ENCODE measurements at places on chromosomes 6 and 20. TPM values are rescaled to one million over a fixed set of nuclear protein-coding genes. Genes with fewer than 3 reads are reported as not detected.

Gene ADGRB3
- 0.01 TPM for polyA plus RNA-seq

Gene HMGN4
- 74.9 TPM for polyA plus RNA-seq

Gene GTSF1L
- polyA plus RNA-seq = not detected

DNA sequence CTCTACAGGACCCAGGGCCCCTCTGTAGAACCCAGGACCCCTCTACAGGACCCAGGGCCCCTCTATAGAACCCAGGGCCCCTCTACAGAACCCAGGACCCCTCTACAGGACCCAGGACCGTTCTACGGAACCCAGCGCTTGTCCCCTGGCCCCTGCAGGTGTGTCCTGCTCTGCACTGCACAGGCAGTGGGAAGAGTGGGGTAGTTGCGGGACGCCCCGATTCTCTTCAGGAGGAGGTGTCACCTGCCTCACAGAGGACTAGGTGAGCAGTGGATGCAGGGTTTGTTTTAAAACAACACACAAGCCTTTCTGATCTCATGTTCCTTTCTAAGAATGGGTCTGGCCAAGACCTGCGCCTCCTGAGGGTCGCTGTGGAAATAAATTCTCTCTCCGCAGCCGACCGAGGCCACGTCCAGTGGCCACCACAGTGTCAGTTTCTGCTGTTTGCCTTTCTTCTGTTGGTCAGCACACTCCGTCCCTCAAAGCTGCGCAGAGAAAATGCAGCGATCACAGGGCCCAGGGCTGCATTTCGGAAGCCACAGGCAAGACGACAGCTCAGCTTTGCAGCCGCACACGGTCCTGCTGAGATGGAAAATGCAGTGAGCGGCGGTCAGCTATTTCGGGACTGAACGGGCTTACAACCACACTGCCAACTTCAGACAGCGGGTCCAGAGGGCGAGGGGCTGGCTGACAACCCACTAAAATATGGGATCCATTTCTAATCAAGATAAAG is 135.2 kb downstream of the DLL1 start:
- no peak for DNase-seq

- DNase-seq = no peak
These were observed 578.3 kb downstream of the HACE1 start for GRCh38 chr6:104281370-104281769.

GRCh38 chr20:45336530-45337366 is 11.5 kb downstream of the SDC4 start:
- peak; percentile 97 for DNase-seq

Gene PLN
- polyA plus RNA-seq = 1.3 TPM

- peak; percentile 70 for DNase-seq
These were observed 16.2 kb upstream of the RNF39 start for GRCh38 chr6:30091577-30092381.

Gene ID4
- 0.51 TPM for polyA plus RNA-seq

DNA sequence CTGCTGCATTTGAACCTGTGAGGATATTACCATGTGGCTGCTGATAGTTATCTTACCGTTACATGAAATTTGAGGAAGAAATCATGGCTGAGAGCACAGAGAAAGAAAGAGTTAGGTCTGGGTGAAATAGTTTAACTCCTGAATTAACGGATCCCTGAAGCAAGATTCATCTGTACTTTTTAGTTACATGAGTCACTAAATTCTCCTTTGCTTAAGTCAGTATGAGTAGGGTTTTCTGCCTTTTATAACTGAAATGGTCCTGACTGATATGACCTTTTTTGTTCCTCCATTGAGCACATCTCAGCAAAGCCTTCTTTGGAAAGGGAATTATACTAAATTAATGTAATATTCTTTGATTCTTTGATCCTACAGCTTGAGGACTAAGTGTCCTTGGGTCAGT is 333.3 kb upstream of the ZFP64 start:
- DNase-seq = no peak

DNA sequence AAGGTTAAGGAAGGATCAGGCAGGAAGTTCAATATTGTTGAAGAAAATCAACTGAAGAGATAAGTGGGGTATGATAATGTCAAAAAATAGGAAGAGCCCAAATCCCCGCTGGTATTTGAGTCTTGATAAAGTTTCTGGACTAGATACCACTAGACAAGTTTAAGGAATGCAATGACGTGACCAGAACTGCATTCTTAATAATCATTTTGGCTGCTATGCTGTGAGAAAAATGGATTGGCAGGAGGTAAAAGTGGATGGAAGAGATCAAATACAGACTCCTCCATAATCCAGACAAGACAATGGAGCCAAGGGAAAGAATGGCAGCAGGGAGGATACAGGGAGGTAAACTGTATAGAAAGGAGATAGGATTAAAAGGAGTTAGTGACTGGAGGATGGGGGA is 128.2 kb downstream of the COL12A1 start:
- DNase-seq = no peak

GRCh38 chr6:135062735-135063134 is 8.1 kb upstream of the HBS1L start:
- no peak for DNase-seq

GRCh38 chr6:64683682-64684081 is 1023.3 kb downstream of the EYS start:
- DNase-seq = peak; percentile 53

Gene ENPP3
- 0.06 TPM for polyA plus RNA-seq

Gene XKR7
- polyA plus RNA-seq = not detected

GRCh38 chr20:43571771-43572170 is 12.9 kb downstream of the SGK2 start:
- DNase-seq = no peak

DNA sequence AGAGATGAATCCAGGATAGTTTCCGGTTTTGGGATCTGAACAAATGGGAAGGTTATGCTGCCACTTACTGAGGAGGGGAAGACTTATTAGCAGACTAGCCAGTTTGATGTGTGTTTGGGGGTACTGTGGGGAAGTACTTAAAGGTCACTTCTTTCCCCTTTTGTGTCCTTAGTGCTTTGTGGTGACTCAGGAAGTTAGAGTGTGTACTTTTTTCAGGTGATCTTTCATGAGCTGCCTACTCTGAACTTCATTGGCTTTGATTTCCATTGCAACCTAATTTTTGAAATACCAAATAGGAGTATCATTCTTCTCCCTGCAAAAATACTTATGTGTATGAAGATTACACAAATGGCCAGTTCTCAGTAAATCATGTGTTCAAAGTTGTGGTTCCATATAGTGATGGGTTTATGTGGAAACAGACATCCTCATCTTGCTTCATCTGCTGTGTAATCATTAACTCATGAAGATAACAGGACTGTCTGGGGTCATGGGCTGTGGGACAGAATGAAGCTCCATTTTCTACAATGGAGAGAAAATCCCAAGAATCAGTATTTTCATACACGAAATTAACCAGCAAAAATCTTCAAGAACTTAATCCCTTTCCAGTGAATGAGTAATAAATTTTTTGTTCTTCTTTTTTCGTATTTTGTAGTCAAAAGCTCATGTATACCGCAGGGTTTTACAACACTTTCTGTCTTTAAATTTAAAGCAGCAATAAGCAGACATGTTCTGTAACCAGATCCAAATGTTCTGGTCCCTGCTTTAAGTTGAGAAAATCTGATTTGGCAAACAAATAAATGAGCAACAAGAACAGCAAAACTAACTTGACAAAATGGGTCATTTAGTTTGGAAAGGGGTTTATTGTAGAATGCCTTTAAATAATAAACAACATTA is 272.2 kb upstream of the FLRT3 start:
- no peak for DNase-seq

- no peak for DNase-seq
These were observed 24.7 kb downstream of the ENTPD6 start for GRCh38 chr20:25220021-25220730.

DNA sequence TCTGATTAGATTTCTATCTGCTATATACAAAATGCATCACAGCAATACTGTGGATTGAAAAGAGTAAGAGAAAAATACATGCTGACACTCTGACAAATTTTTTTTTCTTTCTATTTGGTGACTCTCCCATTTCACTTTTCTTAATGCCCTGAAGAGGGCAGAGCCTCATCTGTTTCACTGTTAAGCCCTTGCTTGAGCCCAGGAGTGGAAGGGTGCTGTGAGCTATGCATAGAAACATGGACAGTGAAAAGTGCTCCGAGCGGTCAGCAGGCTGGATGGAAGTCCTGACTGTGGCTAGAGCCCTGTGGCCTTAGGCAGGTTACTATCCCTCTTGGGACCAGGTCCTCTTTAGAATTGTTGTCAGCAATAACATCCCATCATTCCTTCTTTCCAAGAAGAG is 17.4 kb upstream of the CSE1L start:
- peak; percentile 11 for DNase-seq

GRCh38 chr6:93786474-93787330 is 367.3 kb upstream of the EPHA7 start:
- DNase-seq = no peak

- no peak for DNase-seq
These were observed 56.1 kb downstream of the QKI start for GRCh38 chr6:163470611-163471010.

GRCh38 chr6:68229566-68229965 is 405.5 kb upstream of the ADGRB3 start:
- peak; percentile 18 for DNase-seq

- DNase-seq = no peak
These were observed 368.5 kb upstream of the ARID1B start for GRCh38 chr6:156408655-156409054.

DNA sequence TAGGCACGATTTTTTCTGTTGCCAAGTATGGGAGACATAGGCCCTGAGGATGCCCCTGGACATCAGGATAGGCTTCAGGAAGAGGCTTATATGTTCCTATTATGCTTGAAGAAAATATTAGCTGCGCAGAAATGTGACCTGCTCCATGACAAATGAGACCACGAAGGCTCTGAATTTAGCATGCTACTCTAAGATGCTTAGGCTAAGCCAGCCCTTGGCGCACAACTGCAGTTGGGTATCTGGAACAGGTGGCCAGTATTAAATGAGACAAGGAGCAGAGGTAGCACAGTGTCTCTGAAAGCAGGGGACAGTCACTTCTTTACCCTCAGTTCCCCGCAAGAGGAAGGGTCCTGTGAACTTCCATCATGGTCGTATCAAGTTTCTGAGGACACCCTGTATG is 90.0 kb downstream of the RREB1 start:
- no peak for DNase-seq

DNA sequence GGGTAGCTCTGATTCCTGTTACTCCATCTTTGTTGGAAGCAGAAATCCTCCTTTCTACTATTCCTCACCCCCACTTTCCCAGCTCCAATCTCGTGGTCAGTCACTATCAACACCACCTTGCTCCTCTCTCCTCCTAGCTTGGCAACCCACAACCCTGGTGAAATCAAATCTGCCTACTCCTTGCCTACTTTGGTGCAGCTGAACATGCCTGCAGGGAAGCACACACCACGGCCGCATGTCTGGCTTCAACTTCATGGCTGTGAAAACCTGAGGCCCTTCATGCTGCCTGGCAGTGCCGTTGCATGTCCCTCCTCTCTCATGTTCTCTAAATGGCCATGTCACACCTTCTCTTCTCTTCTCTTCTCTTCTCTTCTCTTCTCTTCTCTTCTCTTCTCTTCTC is 112.4 kb upstream of the FOXA2 start:
- DNase-seq = no peak

Gene SLC17A1
- not detected for polyA plus RNA-seq

Gene PDE7B
- 7.9 TPM for polyA plus RNA-seq

Gene RIMS4
- polyA plus RNA-seq = 0.03 TPM

Gene GSTA3
- polyA plus RNA-seq = not detected

DNA sequence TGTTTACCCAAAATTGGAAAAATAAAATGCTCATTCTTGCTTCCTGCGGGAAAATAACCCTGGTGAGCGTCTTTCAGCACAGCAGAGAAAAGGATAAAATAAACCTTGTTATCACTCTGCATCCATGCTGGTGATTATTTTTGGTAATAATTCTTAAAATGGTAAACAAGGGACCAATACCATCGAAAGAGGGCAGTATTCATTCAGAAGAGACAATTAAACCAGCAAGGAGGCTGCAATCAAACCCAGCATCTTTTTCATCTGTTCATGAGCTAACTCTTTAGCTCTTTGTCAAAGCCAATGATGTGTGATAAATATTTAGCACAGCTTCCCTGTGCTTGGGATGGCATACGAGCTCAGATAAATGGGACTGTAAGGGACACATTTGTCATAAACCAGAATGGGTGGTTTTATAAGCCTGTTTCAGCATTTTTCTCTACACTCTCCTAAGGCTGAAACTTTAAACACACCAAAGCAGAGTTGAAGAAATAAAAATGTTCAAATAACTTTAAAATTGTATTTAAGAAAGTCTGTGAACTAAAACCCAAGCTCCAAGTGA is 34.4 kb downstream of the CDH26 start:
- peak; percentile 31 for DNase-seq

DNA sequence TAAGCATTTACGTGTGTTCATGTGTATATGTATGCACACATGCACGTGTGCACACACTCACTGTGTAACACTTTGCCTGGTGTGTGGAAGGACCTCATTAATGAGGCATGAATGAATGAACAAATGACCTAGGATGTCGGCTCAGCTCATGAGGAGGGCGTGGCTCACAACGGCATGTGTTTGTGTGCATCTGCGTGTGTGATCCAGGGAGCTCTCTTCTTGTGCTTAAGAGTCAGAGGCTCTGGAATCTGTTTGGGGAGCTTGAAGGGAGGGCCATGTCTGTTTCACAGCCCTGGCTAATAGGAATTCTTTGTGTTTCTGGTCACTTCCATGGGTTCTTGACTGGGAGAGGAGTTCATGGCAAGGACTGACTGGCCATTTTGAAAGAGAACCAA is 32.7 kb downstream of the TOX2 start:
- DNase-seq = no peak

- no peak for DNase-seq
These were observed 72.7 kb downstream of the MAP7 start for GRCh38 chr6:136477548-136477947.

- no peak for DNase-seq
These were observed 141.0 kb downstream of the TFAP2C start for GRCh38 chr20:56769921-56770600.

DNA sequence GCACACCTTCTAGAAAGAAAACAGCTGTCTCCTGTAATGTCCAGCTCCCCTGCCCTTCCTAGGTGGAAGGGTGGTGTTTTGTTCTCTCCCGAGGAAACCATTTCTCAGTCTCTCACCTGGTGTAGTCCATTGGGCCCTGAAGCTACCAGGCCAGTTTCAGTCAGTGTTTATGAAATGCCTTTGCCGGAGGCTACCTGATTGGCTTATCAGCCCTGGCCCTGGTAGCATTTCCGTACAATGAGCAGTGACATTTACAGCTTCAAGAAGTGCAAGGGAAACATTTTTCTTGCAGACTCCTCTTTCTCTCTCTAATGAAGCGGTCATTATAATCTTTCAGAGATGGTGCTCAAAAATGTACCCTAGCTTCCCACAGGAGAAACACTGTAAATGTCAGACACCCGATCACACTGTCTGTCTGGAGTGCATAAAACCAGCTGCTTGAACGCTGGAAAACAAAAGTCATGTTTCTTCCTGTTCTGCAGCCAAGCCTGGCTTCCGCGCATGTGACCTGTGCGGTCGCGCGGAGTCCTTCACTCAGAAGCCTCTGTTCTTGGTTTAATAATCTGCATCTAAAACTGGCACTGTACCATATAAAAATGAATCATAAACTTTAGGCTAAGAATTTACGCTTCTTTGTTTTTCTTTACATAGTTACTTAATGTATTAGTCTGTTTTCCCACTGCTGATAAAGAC is 28.4 kb upstream of the SAYSD1 start:
- DNase-seq = peak; percentile 42

Gene GABRR1
- not detected for polyA plus RNA-seq
